ENCODE measurements at places on chromosomes 12 and 14. TPM values are rescaled to one million over a fixed set of nuclear protein-coding genes. Genes with fewer than 3 reads are reported as not detected.
A peak's percentile ranks its signal among the peaks of the same experiment; 100 is the strongest.

The BHLHE41 gene
- total RNA-seq, result 3.6 TPM

DNA sequence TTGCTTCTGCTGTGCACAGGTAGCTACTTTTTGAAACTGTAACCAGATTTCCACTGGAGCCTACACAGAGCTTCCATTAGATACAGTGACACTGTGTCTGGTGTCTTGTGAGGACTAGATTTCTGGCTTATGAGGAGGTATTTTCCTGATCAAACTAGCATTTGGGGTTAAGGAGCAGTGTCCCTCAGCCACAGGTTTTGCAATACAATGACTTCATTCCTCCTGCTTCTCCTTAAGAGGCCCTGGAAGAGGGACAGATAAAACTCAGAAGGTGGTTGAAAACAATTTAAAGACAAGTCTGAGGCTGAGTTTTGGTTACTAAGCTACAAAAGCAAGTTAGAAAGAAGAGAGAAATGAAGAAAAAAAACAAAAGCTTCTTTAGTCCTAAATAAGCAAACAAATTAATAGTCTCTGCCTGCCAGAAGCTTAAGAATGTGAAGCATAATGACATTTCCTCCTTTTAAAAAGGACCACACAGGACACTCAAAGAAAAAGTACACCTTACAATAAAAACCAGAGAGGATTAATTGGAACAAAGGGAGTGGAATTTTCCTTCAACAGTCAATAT, 53.0 kb downstream of the PKP2 start:
- no peak for DNase-seq

GRCh38 chr12:13981296-13981962, at the start of gene GRIN2B:
TSS of gene GRIN2B (minus strand) at chr12:13981602. CDS start at chr12:13866208, 115,394 bp downstream.
- DNase-seq, result peak; percentile 31

DNA sequence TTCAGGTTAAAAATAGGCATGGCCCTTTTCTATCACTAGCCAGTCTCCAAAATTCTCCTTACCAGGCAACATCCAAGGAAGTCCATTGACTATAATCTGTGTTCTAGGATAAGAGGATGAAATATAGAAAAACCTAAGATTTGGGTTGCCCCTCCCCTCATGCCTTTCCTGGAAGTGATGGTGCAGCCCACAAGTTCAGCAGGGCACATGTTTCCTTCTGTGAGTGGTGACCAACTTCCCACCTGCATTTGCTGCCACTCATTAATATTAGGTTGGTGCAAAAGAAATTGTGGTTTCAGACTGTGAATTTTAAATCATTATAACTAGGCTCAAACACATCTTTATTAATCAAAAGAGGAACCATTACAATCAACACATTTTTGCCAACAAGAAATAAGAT, 250.5 kb upstream of the FKBP4 start:
- no peak for DNase-seq

DNA sequence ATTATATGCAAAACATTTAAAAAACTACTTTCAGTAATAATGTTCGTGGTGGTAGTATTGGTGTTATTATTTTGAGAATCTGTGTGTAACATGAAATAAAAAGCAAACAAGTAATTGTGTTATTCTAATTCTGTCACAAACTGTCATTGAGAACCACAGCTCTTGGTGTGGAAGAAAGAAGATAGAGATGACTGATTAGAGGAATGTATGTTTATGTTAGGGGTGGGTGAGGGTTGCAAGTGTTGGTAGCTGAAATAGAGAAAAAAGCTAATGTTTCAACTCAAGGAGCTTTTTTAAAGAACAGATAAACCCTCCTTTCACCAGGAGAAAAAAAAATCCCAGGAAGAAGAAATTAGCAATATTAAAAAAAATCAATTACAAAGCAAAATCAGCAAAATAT, 18.3 kb downstream of the DNM1L start:
- DNase-seq, result no peak

The ERP27 gene
- total RNA-seq, result not detected

All from glutamatergic neuron (in vitro differentiated cells).